ENCODE measurements at places on chromosomes 7 and 10. TPM values are rescaled to one million over a fixed set of nuclear protein-coding genes. Genes with fewer than 3 reads are reported as not detected.

- peak; percentile 47 for DNase-seq
Observed at GRCh38 chr10:5443429-5443828, 31.1 kb downstream of the NET1 start.

- DNase-seq: no peak
Observed at GRCh38 chr10:16986406-16987205, 143.0 kb downstream of the CUBN start.

SPDYE16 gene
- not detected for total RNA-seq

SORCS1 gene
- not detected for total RNA-seq

IL15RA gene
- not detected for total RNA-seq
